MCF 10A (cell line): ENCODE measurements at places on chromosomes 12 and 14. TPM values are rescaled to one million over a fixed set of nuclear protein-coding genes. Genes with fewer than 3 reads are reported as not detected.

The KLRD1 gene
- not detected in 2 replicates for total RNA-seq

The RAPGEF3 gene
- 1.4 and 3.4 TPM in 2 replicates for total RNA-seq

The ESYT1 gene
- 111 and 123 TPM in 2 replicates for total RNA-seq

The DIO2 gene
- 0.07 and 0.26 TPM in 2 replicates for total RNA-seq

The ZNF891 gene
- 1.6 and 1.9 TPM in 2 replicates for total RNA-seq

The PLCZ1 gene
- not detected in 2 replicates for total RNA-seq

The KRT77 gene
- not detected in 2 replicates for total RNA-seq
